Small intestine (tissue), 16 donors: ENCODE measurements at places on chromosomes 12 and 14. TPM values are rescaled to one million over a fixed set of nuclear protein-coding genes. Genes with fewer than 3 reads are reported as not detected.

GRCh38 chr14:69105326-69105725, 47.6 kb downstream of the DCAF5 start:
- DNase-seq: no peak

DNA sequence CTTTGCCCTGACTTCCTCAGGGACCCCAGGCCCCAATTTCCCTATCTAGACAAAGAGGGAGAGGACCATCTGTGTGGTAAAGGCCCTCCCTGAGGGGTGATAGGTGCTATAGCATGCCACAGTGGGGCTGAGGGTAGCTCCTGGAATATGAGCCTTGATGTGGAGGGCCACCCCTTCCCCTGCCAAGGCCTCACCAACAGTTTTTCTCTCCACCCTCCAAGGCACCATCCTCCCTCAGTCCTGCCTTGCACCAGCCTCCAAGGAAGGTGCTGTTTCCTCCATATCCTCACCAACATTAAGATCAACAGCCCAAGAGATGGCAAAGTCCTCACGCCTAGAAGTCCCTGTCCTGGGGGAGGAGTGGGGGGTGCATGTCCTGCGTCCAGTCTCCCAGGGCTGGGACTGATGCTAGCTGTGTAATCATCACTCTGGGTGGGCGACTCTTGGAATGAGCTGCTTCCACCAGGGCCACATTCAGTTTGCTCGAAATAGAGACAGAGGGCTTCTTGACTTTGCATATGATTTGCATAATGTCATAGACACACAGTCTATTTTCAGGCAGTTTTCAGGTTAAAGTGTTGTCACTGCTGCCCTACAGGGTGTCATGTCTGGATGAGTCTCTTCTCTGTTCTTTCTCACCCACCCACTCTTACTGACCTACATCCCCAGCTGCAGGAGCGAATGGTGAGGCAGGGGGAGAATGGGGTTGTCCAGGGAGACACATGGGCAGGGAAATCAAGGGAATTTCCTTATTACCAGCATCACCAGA, 17.4 kb downstream of the ACVRL1 start:
- no peak for DNase-seq

Gene GLIPR1L1
- not detected for polyA plus RNA-seq

Gene CLEC2D
- polyA plus RNA-seq: 2.4 TPM
